Activated CD4-positive, alpha-beta memory T cell treated with anti-CD3 and anti-CD28 coated beads, Interleukin-2, amount 10 ng/mL, durations not matched to agents 7 days and 5 days (primary cell): ENCODE measurements at places on chromosomes 12 and 14. TPM values are rescaled to one million over a fixed set of nuclear protein-coding genes. Genes with fewer than 3 reads are reported as not detected.

MYH7 gene
- not detected for total RNA-seq

DNA sequence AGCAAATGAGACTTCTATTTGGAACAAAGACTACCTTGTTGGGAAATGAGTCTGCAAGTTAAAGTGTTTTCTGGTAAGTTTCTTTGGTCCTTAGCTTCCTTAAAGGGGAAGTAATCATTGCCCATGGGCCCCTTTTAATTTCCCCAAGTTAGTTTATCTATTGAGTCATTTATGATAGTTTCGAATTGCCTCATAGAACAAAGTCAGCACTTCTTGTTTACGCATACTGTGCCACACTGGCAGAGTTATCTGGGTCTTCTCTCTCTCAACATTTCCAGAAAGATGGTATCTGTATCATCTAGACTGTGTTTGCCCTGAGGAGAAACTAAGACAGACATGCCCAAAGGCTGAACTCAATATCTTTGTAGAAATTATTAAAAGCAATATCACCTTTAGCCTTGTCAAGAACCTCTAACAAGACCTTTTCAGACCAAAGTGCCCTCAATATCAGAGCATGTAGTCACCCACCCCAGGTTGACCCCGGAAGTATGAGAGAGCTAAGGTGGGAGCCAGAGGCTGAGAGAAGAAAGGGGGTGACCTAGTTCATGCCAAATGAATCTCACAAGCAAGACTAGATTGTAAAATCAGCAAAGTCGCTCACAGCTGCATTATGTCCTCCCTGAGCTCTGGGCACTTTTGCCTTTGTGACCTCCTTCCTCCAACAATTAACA, 40.0 kb downstream of the GPR65 start:
- H3K4me1 ChIP-seq, result peaks cover 21% of the 10 kb centered on the region
- H3K27me3 ChIP-seq, result no peaks in the 10 kb centered on the region
- peak overlapping the region; percentile 59 for H3K27ac ChIP-seq
- no peak overlapping the region for H3K4me3 ChIP-seq
- no peak for DNase-seq

DNA sequence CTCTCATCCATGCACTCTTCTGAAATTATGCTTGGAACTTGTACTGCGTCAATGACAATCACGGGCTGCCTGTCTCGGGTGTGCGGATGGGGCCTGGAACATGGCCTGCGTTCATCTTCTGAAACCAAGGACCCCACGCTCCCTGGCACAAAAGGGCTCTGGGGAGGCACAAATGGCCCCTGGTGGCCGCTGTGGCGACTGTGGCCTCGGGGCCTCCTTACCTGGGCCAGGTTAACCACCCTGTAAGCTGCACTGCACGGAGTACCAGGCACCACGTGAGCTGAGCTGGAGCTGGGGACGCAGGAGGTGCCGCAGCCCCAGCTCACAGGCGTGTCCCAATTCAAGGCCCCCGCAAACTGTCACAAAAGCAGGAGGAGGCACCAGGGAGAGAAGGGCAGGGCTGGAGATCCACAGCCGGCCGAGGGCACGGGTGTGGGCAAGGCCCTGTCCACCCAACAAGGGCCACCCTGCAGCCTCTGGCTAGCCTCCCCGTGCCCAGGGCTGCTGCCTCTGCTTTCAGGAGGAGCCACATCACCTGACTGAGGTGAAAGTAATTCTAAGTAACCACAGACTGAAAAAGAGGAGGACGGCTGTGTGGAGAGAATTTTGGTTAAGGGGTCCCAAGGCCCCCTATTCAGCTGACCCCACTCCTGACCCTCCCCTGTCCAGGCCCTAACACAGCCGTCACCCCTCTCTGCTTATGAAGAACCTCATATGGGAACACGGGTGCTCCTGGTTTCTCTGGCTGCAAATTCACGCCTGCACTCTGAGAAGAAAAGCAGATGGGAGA, 61.1 kb upstream of the GALNT9 start:
- H3K4me3 ChIP-seq, result no peak overlapping the region
- H3K27ac ChIP-seq, result no peak overlapping the region
- DNase-seq, result no peak
- H3K27me3 ChIP-seq, result peaks cover 1% of the 10 kb centered on the region
- no peaks in the 10 kb centered on the region for H3K36me3 ChIP-seq

GRCh38 chr12:41653386-41654326, 465.5 kb downstream of the PDZRN4 start:
- no peaks in the 10 kb centered on the region for H3K27me3 ChIP-seq
- H3K4me1 ChIP-seq, result no peaks in the 10 kb centered on the region
- DNase-seq, result no peak
- no peaks in the 10 kb centered on the region for H3K36me3 ChIP-seq
- no peak overlapping the region for H3K27ac ChIP-seq
- no peak overlapping the region for H3K4me3 ChIP-seq

GRCh38 chr14:21476523-21476924, 235 bp downstream of the RAB2B start:
- peak overlapping the region; percentile 100 for H3K27ac ChIP-seq
- no peaks in the 10 kb centered on the region for H3K27me3 ChIP-seq
- H3K4me1 ChIP-seq, result peaks cover 46% of the 10 kb centered on the region
- H3K4me3 ChIP-seq, result peak overlapping the region; percentile 100
- peaks cover 21% of the 10 kb centered on the region for H3K36me3 ChIP-seq
- DNase-seq, result no peak
